M059J (cell line): ENCODE measurements at places on chromosomes 2 and 18. TPM values are rescaled to one million over a fixed set of nuclear protein-coding genes. Genes with fewer than 3 reads are reported as not detected.

- DNase-seq: no peak
These were observed 66.8 kb downstream of the ZNF236 start for GRCh38 chr18:76889091-76889699.

GRCh38 chr2:230230087-230230486 is 4.6 kb downstream of the SP140 start:
- peak; percentile 90 for DNase-seq

The CD8B2 gene
- 0.10 TPM in 1 of 2 replicates, not detected in the other for total RNA-seq

DNA sequence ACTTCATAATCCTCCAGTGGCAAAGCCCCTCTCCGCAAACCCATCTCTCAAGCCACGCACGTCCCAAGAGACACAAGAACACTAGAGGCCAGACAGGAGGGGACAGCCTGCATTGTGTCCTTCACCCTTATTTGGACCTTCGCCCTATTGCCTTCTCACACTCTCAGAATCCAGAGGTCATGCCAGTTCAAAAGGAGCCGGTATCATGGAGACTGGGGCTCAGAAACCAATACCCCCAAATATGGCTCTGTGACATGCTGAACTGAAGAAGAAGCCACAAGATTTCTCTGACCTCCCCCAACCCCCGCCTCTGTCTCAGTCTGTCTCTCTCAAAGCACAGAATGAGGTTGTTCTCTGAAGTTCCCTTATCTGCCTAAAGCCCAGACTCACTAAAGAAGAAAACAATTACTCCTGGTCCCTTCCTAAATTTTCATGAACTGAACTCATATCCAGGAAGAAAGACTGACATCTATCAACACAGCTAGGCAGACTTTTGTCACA is 19.2 kb upstream of the SPATA3 start:
- no peak for DNase-seq

GRCh38 chr2:25894135-25894830 is 16.0 kb upstream of the ASXL2 start:
- peak; percentile 21 for DNase-seq
